Hair follicle dermal papilla cell (primary cell): ENCODE measurements at places on chromosomes 13 and 19. TPM values are rescaled to one million over a fixed set of nuclear protein-coding genes. Genes with fewer than 3 reads are reported as not detected.

C19orf44 gene
- total RNA-seq, result 4.4 TPM in 2 replicates

SRRM5 gene
- total RNA-seq, result 0.24 TPM in 1 of 2 replicates, not detected in the other

RNF113B gene
- total RNA-seq, result not detected in 2 replicates

DAND5 gene
- 0.65 and 0.85 TPM in 2 replicates for total RNA-seq
